ENCODE measurements at places on chromosomes 7 and 10. TPM values are rescaled to one million over a fixed set of nuclear protein-coding genes. Genes with fewer than 3 reads are reported as not detected.

Gene CYP3A4
- total RNA-seq, result not detected

GRCh38 chr10:69366738-69367137, 50.0 kb downstream of the TACR2 start:
- DNase-seq, result no peak

DNA sequence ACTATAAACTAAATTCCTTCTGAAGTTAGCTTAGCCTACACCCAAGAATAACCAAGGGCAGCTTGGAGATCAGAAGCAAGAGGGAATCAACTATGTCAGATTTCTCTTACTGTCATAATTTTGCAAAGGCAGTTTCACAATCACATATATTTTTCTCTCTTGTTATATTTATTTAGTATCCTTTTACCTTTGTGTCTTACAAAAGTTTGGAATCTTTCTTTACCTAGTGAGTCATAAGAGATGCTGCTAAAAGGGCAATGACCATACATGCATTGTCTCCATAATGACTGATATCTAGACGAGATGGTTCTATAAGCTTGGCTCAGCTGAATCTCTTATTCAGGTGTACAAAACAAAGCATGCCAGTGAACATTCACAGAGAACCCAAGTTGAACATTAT, 61.1 kb downstream of the PPP1R17 start:
- DNase-seq, result no peak

Gene HABP2
- not detected for total RNA-seq

Gene HOXA11
- total RNA-seq, result not detected

DNA sequence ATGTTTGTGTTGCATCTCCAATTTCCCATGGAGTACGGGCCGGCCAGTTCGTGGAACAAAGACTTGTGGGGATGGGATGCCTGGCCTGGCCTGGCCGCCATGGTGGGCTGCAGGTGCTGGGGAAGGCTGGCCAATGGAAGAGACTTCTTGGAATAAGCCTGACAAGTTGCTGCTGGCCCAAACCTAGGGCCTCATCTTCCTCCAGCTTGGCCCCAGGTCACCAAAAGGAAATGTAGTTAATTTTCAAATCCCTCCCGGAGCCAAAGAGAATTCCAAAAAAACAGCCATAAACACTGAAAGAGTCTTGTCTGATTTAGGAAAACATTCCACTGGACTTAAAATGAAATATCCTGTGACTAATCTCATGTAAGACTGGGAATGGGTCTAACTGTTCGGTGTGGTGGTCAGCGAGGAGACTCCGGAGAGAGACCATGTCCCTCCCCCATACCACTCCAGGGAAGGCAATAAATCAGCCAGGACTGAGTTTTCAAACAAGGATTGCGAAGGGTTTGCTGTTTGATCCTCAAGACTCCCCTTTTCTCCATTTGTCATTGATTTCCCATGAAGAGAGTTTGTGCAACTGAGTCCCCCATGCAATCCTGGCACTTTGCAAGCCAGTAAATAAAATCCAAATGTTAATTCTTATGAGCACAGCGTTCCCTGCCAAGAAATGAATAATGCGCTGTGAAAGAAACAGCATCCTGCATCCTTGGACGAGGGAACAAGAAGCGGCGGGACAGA, 128.7 kb upstream of the HABP2 start:
- no peak for DNase-seq

GRCh38 chr10:111222961-111223360, 146.1 kb downstream of the ADRA2A start:
- no peak for DNase-seq

- DNase-seq, result peak; percentile 60
Measured at GRCh38 chr10:84499846-84500245, 171.5 kb downstream of the CCSER2 start.

Gene ADAM12
- total RNA-seq, result 7.4 TPM

Gene TMEM270
- total RNA-seq, result not detected

Gene SLC26A3
- not detected for total RNA-seq

Gene INHBA
- total RNA-seq, result 0.09 TPM

DNA sequence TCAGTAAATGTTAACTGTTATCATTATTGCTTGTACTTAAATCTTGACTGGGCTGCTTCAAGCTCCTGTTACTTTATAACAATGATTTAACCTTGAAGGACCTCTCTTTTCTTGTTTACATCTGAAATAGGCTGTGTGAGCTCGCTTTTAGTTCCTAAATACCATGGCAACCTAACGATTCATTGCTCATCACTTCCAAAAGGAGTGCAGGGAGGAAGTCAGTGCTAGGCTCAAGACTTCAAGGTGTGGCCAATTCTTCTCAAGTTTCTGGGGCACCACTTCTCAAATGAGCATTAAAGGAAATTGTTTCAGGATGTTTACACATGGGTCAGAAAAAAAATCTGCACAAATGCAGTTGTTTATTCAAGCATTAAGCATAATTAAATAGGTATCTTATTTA, 284.2 kb downstream of the MTERF1 start:
- DNase-seq, result no peak

Gene TSPAN15
- total RNA-seq, result 8.7 TPM

DNA sequence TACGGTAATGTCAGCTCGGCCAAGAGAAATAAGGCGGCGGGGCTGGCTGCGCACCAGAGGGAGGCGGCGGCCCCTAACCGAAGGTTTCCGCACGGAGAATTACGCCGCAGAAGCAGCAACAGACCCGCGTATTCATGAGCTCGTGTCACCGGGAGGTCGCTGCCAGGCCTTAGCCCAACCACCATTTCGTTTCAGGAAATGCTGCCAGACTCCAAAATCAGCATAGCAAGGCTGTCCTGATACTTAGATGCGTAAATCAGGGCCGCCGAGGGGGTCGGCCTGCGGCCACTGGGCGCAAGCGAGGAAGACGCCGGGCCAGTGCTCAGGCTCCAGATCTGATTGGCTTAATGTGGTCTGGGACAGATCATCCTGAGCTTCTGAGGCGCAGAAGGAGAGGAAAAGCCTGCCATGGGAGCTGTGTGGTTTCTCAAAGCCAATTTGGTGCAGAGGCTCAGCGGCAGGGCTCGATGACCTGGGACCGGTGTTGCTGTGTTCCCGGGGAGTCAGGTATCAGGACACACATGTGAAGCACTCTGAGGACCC, 247.9 kb downstream of the BAMBI start:
- peak; percentile 30 for DNase-seq

- no peak for DNase-seq
Measured at GRCh38 chr7:28470344-28470743, 58.0 kb downstream of the CREB5 start.

DNA sequence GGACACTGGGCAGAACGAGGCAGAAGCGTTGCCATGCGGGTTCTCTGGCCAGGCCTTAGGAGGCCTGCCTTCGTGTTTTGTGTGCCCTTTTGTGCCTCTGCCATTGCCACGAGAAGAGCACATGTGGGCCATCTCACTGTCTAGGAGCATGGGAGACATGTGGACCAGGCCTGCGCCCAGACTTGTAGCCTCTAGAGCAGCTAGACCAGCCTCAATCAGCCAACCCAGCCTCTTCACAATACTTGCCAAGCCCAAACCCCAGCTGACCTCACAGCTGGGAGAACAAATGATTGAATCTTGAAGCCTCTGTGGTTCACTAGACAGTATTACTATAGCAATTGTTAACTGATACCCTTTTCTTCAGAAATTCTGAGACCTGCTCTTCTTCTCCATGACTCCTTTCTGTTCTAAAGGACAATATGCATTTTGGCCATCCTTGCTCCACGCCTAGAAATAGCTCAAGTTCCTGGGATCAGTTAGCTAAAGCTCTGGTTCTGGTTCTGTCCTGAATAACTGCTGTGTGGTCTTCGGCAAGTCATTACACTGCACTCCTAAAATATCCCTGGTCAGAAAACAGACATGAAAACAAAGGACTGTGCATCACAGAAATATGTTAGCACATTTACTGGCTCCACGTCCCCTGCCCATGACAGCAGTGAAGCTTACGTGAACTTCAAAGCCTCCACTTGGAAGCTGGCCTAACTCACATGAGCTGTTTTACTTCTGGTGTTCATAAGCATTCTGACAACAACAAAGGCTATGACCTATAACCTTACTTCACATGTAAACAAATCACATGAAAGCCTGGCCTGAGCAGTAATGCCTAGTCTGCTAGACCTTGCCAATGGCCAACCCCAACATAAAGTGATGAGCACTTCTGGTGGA, 72.3 kb upstream of the MKRN1 start:
- no peak for DNase-seq

DNA sequence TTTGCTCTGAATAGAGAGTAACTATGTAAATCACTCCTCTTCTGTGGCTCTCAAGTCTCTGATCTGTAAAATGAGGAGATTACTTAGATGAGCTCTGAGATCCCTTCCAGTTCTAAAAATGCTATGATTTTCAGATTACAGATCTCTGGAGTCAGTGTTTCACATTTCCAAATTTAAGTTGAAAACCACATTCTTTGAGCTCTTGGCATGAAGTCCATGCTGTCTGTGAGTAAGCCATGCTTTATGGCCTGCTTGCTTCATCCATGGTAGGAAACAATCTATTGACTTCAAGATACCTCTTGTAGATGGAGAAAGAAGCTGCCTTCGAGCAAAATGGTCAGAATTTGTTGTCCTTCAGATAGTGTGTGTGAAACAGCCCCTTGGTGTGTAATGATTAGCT, 64.9 kb downstream of the CELF2 start:
- DNase-seq, result no peak

Gene GDF2
- total RNA-seq, result 0.19 TPM

DNA sequence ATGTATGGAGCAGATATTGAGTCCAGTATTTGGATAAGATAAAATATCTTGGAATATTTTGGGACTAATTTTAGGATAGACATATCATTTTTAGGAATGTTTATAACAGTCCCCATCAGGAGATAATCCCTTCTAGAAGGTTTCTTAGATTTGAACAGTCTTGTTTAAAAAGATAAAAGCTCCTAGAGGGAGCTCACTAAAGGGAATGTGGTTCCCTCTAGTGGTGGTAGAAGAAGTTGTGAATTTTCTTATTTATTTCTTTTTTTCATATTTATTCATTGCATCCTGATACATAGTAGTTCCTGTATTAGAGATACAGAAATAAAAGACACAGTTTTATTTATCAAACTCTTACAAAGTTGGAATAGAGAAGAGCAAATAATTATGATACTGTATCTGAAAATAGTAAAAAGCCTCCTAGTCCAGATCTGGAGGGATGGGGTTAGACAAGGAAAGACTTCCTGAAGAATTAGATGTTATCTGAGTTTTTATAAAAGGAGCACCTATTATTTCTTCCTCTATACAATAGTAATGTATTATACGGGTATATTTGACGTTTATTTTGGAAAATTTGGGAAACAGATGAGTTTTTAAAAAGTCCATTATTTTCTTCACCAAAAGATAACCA, 24.5 kb upstream of the KLF14 start:
- DNase-seq, result peak; percentile 61

DNA sequence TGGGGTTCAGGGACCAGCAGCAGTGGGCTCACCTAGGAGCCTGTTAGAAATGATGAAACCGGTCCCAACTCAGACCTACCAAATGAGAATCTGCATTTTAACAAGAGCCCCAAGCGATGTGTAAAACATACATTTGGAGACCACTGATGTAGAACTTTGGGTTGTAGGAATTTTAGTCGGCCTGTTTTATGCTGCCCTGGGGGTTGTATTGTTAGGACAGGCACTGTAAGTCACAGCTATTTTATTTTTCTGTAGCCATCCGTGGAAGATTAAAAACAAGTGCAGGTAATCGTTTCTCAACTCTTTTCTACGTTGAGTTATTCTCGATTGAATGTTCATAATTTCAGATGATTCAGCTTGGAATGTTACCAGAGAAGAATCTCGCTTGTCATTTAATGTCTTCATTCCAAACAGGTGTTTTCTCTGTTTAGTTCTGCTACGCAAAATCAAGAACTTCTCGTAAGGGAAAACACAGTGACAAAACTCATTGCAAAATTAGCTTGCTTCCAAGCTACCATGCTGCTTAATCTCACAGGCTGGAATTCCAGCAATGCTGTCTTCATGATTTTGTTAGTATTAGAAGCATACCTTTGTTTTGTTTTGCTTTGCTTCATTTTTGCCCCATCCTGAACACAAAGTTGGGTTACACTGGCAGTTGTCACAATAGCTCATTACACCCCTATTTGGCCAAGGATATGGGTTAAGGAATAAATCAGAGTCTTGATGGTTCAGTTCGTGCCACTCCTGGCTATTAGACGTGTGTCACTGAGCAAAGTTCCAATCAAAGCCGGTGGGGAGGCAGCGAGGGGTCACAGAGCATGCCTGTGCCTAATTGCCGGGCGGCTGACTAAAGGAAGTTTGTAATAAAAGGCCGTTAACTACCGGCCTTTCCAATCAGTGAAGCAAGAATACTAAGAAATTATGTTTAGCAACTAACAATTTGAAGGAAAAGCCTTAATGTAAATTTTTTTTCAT, 676.9 kb downstream of the GATA3 start:
- DNase-seq, result peak; percentile 55

Gene SVOPL
- total RNA-seq, result 0.09 TPM

GRCh38 chr10:17067376-17068264, 62.0 kb downstream of the CUBN start:
- no peak for DNase-seq

Gene NODAL
- total RNA-seq, result not detected

DNA sequence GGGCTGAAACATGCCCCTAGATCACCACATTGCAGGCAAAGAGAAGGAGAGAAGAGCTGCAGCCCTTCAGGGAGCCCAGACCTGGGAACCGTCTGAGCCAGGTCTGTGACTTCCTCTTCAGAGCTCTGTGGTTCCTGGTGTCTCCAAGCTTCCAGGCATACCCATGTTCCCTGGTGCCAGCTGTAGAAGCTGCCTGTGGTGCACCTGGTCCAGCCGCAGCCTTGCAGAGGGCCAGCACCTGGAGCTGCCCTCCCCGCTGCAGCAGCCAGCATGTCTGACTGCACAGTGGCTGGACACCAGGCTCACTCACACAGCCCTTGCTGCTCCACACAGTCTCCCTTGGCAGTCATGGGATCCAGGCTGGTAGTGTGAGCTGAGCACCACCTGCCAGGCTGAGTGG, 33.6 kb downstream of the C7orf25 start:
- no peak for DNase-seq

GRCh38 chr10:49610114-49610457, at the start of gene SLC18A3:
Gene SLC18A3 (plus strand): TSS chr10:49610310. CDS start chr10:49610741, 431 bp downstream.
- DNase-seq, result peak; percentile 63

GRCh38 chr7:16023503-16023902, 337.0 kb upstream of the MEOX2 start:
- no peak for DNase-seq

GRCh38 chr10:62249957-62250356, 18.7 kb downstream of the RTKN2 start:
- DNase-seq, result no peak

GRCh38 chr7:18513343-18513742, 17.8 kb downstream of the HDAC9 start:
- no peak for DNase-seq

Gene PTPRN2
- 3.0 TPM for total RNA-seq

- no peak for DNase-seq
Measured at GRCh38 chr7:97460433-97460832, 271.5 kb upstream of the TAC1 start.

GRCh38 chr10:129541748-129542487, 74.9 kb downstream of the MGMT start:
- no peak for DNase-seq

GRCh38 chr7:156819733-156820295, 73.2 kb downstream of the LMBR1 start:
- DNase-seq, result peak; percentile 23

Gene VSTM2A
- 0.12 TPM for total RNA-seq

- no peak for DNase-seq
Measured at GRCh38 chr10:93589648-93590562, 11.1 kb downstream of the RBP4 start.

- DNase-seq, result no peak
Measured at GRCh38 chr7:148118371-148118770, 472.2 kb upstream of the C7orf33 start.

Gene SPDYE6
- total RNA-seq, result not detected

GRCh38 chr7:15046861-15047260, 144.3 kb upstream of the DGKB start:
- no peak for DNase-seq
